ENCODE measurements at places on chromosomes 1 and 21.

DNA sequence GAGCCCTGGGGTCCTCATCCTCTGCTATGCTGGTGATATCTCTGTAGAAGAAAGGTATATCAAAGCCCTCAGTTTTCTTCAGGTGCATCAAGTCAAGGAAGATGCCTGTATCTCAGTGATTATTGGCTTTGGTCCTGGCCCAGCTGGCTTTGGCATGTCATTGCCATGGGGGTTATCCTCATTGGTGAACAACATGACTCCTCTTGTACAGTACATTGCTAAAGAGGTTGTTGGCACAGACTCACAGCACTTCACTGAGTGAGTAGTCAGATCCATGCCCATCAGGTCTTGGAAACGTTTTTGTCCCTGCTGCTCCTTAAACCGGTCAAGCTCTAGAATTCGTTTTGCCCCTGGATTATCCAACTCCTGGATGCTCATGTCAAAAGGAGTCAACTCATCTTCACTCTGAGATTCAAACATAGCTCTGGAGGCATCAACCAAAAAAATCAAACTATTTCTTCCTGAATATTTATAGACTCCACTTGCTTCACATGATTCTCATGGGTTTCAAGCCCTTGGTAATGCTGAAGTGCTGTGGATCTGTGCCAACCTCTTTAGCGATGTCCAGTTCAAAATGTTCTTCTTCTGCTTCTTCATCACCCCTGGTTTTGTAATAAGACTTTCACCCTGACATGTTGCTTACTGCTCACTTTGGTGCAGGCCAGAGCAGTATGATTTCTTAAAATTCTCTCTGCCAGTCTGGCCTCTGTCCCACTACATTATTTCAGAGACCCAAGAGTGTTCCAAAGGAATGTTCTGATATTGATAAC lies 43.0 kb upstream of the RAB3GAP2 start:
- DNase-seq = no peak

- DNase-seq = no peak
Observed at GRCh38 chr21:43866260-43866629, 1.2 kb downstream of the AGPAT3 start.

DNA sequence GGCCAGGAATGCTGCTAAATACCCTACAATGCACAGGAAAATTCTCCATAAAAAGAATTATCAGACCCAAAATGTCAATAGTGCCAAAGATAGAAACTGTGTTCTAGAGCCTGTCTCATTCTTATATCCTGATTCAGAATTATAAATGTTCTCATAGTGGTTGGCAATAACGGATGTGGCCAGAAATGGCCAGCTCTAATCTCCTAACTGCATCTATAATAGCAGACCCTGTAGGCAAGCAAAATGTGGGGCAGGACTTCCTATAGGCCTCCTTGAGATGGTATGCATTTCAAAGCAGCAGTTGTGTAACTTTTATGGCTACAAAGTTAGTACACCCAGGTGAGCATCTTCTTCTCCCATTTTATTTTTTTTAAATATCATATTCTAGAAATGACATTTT lies 95.9 kb upstream of the SGIP1 start:
- DNase-seq = no peak

DNA sequence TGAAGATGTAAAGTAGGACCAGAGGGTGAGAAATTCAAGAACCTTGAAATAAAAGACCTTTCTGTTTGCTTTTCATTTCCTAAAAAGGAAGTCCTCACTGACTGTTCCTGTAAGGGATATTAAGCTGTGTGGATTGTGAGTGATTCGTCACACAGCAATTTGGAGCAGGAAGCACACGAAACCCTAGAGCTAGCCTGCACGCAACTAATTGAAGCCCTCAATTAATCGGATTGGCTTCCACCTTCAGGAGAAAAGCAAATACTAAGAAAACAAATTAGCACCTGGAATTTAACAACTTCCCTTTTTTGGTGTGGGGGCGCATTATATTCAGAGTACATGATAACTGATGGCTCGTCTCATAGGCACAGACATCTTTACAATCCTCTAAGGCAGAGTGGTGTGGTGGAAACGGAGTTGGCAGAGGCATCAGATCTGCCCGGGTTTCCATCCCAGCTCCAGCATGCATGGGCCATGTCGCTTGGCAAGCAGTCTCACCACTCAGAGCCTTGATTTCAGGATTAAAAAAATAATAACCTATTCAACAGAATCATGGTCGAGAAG lies 95.2 kb downstream of the KCNJ15 start:
- DNase-seq = no peak

DNA sequence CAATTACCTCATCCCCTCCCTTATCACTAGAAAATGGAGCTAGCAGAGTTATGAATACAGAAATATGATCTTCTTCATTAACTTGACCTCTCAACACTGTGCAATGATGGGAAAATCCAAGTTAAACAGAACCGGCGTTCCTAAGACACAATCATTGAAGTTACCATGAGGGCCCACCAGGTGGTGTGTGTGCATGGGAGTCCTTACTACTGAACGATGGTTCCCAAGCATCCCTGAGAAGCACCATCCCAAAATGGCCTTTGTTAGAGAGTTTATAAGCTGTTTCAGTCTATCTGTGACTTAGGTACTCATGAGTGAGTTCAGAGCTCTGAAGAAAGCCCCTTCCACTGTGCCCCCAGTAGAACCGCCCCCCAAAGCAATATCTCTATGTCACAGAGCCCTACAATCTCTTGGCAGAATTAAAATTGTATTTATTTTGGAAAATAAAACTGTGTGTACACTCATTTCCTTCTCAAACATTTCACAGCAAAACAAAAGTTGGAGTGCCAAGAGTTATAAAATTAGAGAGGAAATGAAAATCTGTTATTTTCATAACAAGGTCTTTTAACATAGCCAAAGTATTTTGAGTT lies 56.8 kb downstream of the PLD5 start:
- DNase-seq = no peak

GRCh38 chr1:189499736-189500135 lies 977.9 kb downstream of the BRINP3 start:
- DNase-seq = no peak

DNA sequence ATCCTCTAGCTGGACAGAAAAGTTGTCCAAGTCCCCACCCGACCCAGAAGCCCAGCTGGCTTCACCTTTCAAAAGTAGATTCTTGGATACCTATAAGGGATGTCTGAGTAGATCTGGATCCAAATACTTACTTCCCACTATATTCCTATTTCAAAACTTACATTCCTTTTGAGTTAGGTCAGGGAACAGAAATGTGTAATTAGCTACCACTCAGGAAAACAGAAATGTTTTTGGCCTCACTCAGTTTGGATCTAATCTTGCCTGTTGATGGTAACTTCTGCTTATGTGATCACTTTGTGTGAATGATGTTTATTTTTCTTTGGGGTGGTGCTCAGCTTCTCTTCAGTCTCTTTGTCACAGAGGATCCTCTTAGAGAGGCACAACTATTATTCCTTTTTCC lies 814.4 kb upstream of the RGS18 start:
- DNase-seq = no peak

DNA sequence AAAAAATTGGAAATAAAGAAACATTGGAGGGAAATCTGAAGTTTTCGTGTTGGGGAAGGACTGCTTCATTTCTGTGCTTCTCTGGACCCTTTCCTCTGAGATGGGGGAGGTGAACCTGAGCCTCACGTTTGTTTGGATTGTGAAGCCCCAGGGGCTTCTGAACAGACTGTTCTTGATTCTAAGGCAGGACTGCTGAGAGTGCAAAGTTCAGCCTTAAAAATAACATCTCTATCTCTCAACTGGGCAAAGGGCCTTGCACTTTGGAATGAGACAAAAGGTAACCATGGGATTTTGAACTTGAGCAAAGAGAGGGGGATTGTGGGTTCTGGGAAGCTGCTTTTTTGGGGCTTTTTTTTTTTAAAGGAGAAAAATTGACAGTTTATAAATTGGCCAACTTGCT lies 45.0 kb downstream of the GPR88 start:
- DNase-seq = no peak

GRCh38 chr1:20266141-20266540 lies 24.5 kb upstream of the VWA5B1 start:
- no peak for DNase-seq

- DNase-seq = no peak
Observed at GRCh38 chr1:229068270-229068987, 202.5 kb upstream of the RAB4A start.

All from stimulated activated naive CD4-positive, alpha-beta T cell (primary cell).